CD4-positive, CD25-positive, alpha-beta regulatory T cell (primary cell): ENCODE measurements at places on chromosomes 2 and 18. TPM values are rescaled to one million over a fixed set of nuclear protein-coding genes. Genes with fewer than 3 reads are reported as not detected.

Gene ABCG8
- not detected for total RNA-seq

DNA sequence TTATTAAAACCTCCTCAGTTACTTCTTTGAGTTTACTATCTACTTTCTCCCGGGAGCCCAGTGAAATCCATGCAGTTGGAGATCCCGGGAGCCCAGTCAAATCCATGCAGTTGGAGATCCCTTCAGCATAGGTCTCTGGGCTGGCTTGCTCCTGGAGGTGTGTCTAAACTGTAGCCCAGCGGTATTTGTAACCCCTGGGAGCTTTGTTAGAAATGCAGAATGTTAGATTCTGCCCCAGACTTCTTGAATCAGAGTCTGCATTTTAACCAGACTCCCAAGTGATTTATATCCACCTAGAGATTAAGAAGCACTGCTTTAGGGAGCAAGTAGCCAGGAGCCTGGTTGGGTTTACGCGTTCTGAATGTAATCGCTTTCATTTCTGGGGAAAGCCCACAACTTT is 54.5 kb downstream of the ARHGAP28 start:
- H3K27ac ChIP-seq, result no peak overlapping the region
- H3K4me1 ChIP-seq, result no peaks in the 10 kb centered on the region
- no peak overlapping the region for H3K4me3 ChIP-seq

DNA sequence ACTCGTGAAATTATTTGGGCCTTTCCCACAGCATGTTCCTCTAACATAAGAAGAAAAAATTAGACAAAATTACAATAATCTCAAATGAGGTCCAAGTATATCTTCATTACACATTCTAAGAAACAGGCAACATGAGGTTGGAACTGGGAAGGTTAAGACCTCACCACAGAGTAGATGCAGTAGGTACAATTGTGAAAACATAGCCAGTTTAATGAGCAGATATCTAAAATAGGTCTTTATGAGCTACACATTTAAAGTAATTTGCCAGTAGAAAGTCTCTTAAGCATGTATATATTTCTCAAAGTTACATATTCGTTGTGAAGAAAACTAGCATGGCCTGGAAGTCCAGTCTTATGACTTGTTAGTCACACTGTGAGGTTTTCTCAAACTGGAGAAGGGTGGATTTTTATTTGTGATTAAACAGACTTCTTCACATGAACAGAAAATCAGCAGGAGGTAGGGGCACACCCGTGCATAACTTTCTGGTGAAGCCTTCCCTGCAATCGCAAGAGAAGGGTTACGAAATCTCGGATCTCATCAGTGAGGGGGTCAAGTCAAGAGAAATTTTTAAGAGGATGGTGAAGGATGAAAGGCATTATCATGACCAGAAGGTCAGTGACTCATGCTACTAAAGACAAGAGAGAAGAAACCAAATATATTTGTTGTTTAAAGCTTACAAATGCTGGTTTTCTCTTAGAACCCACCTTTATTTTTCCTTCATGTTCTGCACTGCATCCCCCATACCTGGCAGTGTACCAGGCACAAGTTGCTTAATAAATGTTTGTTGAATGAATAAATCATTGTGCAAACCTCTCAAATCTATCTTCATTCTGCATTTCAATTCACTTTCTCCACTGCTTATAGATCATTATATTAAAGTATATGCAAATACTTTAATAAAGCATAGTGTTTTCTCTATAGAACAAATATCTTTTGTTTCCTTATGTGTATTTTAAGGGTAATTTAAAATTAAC is 5.1 kb upstream of the RAB27B start:
- peaks cover 3% of the 10 kb centered on the region for H3K27me3 ChIP-seq
- H3K4me1 ChIP-seq, result no peaks in the 10 kb centered on the region
- H3K4me3 ChIP-seq, result no peak overlapping the region
- H3K27ac ChIP-seq, result no peak overlapping the region

GRCh38 chr2:118274841-118275510 is 186.7 kb downstream of the INSIG2 start:
- no peaks in the 10 kb centered on the region for H3K4me1 ChIP-seq
- H3K27me3 ChIP-seq, result peaks cover 1% of the 10 kb centered on the region
- no peak overlapping the region for H3K4me3 ChIP-seq
- no peak for DNase-seq
- no peaks in the 10 kb centered on the region for H3K36me3 ChIP-seq

GRCh38 chr2:158214431-158214830 is 112.8 kb downstream of the UPP2 start:
- no peaks in the 10 kb centered on the region for H3K36me3 ChIP-seq
- H3K27me3 ChIP-seq, result no peaks in the 10 kb centered on the region
- H3K4me1 ChIP-seq, result no peaks in the 10 kb centered on the region
- H3K27ac ChIP-seq, result no peak overlapping the region
- no peak for DNase-seq
- H3K4me3 ChIP-seq, result no peak overlapping the region

DNA sequence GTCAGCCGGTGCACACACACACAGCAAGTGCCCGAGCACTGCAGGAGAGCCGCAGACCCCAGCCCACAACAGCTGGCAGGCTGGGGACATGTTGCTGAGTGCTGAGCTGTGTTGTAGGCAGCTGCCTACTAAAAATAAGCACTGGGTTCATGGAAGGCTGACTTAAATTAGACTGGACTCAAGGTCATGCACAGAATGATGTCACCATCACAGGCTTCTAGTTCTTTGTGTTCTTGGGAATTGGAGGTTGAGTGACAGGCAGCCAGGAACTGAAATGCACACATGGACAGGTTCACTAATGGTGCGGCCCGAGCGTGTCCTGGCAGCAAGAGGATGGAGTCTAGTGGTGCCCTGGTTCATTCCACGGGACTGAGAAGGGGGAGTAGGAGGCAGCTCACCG is 71.3 kb downstream of the VWA3B start:
- H3K4me1 ChIP-seq, result no peaks in the 10 kb centered on the region
- H3K4me3 ChIP-seq, result no peak overlapping the region
- H3K27ac ChIP-seq, result no peak overlapping the region
- no peak for DNase-seq
- no peaks in the 10 kb centered on the region for H3K27me3 ChIP-seq

- peaks cover 50% of the 10 kb centered on the region for H3K36me3 ChIP-seq
- H3K27ac ChIP-seq, result no peak overlapping the region
- no peak overlapping the region for H3K4me3 ChIP-seq
- H3K27me3 ChIP-seq, result no peaks in the 10 kb centered on the region
- H3K4me1 ChIP-seq, result no peaks in the 10 kb centered on the region
Observed at GRCh38 chr18:12726774-12727550, 24.1 kb downstream of the PSMG2 start.

GRCh38 chr2:184336688-184337087 is 261.6 kb upstream of the ZNF804A start:
- no peak for DNase-seq
- no peaks in the 10 kb centered on the region for H3K36me3 ChIP-seq
- no peak overlapping the region for H3K4me3 ChIP-seq
- no peak overlapping the region for H3K27ac ChIP-seq
